Bronchial epithelial cell (primary cell): ENCODE measurements at places on chromosomes 6 and 20.

GRCh38 chr6:44219053-44219814 lies 2.5 kb downstream of the MYMX start:
- DNase-seq, result no peak

- DNase-seq, result no peak
These were observed 110.4 kb downstream of the TTLL2 start for GRCh38 chr6:167435209-167435728.

GRCh38 chr6:112005013-112005371 lies 48.9 kb upstream of the CCN6 start:
- DNase-seq, result no peak

DNA sequence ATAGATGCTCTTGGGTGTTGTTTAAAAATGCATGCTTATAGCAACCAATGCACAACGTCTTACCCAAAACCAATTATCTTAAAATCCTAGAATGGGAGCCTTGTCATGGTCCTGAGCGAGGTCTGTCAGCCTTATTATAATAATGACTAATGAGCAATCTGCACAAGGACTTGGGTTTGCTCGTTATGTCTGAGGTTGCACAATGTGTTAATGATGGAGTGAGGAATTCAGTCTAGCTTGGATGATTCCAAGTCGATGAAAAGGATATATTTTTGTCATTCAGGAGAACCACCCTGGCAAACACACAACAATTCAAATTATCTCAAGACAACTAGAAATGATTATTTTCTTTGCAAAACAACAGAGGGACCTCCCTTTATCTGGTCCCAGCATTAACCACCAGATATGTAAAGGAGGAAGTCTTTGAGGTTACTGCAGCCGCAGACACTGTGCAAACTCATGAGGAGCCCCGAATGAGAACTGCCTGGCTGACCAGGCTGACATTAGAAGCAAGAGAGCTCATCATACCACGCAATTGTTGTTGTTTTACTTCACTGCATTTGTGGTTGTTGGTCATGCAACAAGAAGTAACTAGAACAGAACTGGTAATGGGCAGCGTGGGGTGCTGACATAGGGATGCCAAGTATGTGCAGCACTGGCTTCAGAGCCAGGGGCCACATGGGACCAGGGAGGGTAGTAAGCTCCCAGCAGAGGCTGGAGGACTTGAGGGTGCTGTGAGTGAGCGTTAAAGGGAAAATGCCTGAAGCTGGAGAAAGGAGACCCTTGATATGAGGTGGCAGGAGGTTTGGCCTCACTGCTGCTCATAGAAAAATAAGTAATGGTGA lies 488.3 kb downstream of the CDH26 start:
- DNase-seq, result no peak

DNA sequence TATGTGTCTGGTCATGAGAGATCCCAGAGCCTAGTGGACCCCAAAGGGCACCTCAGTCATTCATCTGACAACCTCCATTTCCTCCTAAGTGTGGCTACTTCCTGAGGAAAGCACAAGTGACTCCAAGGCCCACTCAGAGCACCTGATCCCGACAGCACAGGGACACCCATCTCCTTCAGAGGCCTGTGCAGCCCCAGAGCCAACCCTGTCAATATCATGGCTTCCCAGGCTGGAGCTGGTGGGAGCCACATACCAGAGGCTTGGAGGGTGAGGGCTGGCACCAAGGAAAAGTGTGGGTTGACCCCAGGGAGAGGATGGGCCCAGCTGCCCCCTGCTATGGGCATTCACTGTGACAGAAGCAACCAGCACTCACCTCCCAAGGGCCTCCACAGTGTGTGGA lies 117.3 kb downstream of the PSMB1 start:
- DNase-seq, result no peak

DNA sequence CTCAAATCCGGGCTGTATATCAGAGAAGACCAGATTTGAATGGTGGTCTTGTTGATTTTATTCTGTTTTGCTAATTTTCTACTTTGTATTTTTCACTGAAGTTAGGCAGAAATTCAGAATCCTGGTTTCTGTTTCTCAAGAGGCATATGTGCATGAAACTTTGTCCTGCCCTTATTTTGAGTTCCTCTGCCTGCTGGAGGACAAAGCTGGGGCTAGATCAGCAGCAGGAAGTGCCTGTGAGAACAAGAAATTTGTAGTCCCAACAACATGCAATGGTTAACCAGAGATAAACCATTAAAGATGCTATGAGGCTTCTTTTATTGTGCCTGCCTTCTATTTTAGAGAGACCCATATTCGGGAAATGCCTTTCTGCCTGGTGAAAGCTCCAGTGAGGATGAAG lies 37.1 kb downstream of the BEND6 start:
- DNase-seq, result no peak

- no peak for DNase-seq
These were observed 16.9 kb upstream of the APMAP start for GRCh38 chr20:25009218-25010145.

- no peak for DNase-seq
These were observed 235.2 kb downstream of the SIM1 start for GRCh38 chr6:100229512-100229911.

DNA sequence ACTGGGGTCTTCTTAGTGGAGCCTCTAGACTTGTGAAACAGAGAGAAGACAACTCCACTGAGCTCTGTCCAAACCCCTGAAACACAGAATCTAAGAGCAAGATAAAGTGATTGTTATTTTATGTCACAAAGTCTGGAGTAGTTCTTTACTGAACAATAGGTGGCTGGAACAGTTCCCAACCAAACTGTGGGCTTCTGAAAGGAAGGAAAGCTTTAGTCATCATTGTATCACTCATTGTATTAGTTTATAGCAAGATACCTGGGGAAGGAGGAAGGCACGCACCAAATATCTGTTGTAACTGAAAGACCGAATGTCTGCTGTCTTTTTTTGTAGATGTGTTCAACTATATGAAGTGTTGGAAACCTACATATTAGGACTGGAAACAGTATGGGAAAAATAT lies 284.9 kb upstream of the TBX18 start:
- peak; percentile 21 for DNase-seq

DNA sequence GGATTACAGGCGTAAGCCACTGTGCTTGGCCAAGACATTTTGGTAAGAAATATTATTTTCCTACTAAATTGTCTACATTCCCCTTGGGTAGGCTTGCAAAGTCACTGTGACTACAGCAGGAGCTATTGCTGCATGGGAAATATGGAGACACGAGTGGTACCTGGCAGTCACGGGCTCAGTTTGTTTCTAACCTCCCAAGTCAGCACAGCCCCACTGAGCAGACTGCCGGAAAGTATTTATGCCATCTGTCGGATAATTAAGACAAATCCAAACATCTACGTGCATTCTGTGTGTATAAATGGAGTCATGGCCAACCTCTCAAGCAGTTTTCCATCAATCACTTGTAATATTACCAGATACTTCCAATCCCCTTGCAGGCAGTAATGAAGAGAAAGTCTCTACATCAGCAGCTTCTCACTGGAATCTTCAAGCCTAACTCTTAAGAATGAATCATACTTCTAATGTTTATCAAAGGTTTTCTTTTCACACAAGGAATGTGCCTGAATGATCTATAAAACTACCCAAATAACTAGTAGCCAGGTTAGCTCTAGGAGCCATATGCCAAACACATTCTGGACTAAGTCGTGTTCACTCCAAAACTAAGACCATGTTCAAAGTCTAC lies 20.1 kb downstream of the PSMB1 start:
- DNase-seq, result no peak

- DNase-seq, result peak; percentile 29
These were observed 19.4 kb downstream of the COL11A2 start for GRCh38 chr6:33172688-33173534.

- peak; percentile 18 for DNase-seq
These were observed 80.6 kb downstream of the LAMA2 start for GRCh38 chr6:128963561-128963960.

DNA sequence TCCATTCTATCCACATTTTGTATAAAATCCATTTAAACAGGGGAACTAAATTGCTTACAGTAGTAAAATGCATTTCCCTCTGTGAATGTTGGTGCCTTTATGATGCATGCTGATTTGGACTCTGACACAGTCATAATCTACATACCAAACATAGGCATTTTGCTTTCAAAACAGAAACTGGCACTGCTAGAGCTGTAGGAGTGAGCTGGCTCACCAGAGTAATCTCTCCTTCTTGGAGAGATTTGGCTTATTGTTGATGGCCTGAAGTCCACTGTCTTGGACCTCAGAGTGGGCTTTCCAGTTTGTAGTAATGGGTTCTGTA lies 363.2 kb upstream of the FLRT3 start:
- peak; percentile 86 for DNase-seq

DNA sequence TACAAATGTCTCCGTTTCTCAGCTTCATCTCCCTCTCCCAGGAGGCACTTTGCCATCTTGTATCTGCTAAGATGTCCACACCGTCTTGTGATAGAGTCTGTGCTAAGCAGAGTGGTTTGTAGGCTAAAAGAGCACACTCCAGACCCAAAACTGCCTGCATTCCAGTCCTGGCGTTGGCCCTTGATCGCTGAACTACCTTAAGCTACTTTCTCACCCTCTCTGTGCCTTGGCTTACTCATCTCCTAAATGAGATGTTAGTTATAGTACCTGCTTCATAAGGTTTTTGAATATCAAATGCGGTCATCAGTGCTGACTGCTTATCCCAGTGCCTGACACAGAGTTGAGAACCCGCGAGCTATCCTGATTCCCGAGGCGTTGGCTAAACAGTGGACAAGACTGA lies 14.0 kb downstream of the CASS4 start:
- no peak for DNase-seq
